ENCODE measurements at places on chromosomes 5 and 9. TPM values are rescaled to one million over a fixed set of nuclear protein-coding genes. Genes with fewer than 3 reads are reported as not detected.
A peak's percentile ranks its signal among the peaks of the same experiment; 100 is the strongest.

TRIP13 gene
- total RNA-seq, result 3.0 TPM

NR5A1 gene
- not detected for total RNA-seq

GABRP gene
- total RNA-seq, result 0.20 TPM

LOX gene
- total RNA-seq, result 29.6 TPM

WWC1 gene
- 0.44 TPM for total RNA-seq

LCN6 gene
- total RNA-seq, result not detected

CARTPT gene
- not detected for total RNA-seq

ARSI gene
- total RNA-seq, result 0.22 TPM

ZFP2 gene
- total RNA-seq, result 0.79 TPM

- DNase-seq, result no peak
Measured at GRCh38 chr5:143758750-143759149, 53.2 kb upstream of the HMHB1 start.

DNA sequence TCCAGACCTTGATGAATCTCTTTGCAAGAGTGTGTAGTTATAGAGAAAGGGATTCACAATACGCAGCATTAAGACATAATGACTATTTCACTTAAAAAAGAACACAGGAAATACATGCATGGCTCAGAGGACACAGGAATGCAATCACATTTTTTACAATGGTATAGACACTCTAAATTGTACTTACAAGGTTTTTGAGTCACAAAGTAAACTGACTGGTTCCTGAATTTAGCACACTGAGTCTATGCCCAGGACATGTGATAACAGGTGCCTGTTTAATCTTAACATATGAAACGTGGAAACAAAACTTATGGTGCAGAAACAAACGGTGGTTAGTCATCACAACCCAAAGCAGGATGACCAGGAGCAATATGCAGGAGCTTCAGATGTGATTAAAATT, 6.7 kb downstream of the EPB41L4A start:
- DNase-seq, result peak; percentile 69

DNA sequence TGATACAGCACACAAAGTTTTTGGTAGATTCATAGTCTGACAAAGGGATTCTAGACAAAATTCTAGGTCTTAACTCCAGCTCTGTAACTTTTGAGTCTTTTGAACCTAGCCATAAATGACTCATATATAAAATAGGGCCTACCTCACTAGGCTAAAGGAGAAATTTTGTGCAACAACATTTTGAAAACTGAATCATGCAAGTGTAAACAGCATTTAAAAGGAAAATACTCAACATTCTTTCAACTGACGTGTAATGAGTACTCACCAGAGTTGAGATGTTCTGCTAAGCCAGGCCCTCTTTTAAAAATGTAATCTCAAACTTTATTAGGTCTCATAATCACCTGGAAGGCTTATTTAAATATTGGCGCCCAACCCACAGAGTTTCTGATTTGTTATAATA, 113.2 kb downstream of the STK32A start:
- no peak for DNase-seq

DNA sequence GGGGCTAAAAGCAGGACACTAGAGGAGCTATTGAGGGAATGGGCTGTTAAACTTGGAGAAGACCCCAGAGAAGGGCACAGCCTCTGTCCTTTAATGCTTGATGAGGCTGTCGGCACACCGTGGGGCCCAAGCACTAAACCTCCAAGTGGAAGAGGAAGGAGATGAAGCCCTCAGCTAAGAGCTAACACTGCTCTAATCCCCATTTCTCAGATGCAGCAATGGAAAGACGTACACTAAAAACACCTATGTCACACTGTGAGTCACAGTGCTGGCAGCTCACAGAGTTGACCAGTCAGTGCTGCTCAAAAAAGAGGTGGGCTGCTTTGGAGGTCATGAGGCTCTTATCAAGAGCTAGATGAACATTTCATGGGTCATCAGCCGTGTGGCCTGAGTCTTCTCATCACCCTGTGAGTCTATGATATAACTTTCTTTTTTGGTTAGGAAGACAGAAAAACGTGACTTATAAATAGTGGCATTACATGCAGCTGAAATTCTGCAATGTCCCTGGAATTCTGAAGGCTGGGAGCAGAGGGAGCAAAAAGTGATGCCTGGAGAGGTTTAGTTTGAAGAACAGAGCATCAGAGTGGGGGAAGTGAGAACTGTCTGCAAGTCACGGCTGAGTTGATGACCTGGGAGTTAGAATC, 21.5 kb downstream of the TNFSF8 start:
- DNase-seq, result peak; percentile 43

DNA sequence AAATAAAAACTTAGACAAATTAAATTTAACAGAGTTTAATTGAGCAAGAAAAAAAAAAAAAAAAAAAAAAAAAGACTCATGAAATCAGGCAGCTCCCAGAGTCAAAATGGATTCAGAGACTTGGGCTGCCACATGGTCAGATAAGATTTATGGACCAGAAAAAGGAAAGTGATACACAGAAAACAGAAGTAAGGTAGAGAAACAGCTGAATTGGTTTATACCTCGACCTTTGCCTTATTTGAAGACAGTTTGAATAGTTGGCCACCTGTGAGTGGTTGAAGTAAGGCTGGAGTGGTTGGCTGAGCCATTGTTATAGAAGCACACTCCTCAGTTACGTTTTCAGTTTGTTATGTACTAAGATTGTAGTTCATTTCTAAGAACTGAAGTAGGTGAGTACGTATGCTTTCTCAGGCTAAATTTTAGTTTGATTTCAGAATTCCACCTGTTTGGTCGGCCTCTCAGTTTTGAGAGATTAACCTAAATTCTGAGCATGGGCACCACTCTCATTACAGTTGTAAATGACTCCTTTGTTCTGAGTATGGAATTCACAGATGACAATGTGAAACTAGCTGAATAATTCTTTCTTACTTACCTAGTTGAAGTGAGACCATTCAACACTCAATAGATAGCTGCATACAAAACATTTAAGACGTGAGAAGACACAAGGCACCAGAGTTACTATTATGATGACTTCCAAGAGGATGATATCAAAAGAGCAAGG, 149.0 kb downstream of the AOPEP start:
- no peak for DNase-seq

- no peak for DNase-seq
Measured at GRCh38 chr9:33127881-33128280, 39.3 kb downstream of the B4GALT1 start.

DNA sequence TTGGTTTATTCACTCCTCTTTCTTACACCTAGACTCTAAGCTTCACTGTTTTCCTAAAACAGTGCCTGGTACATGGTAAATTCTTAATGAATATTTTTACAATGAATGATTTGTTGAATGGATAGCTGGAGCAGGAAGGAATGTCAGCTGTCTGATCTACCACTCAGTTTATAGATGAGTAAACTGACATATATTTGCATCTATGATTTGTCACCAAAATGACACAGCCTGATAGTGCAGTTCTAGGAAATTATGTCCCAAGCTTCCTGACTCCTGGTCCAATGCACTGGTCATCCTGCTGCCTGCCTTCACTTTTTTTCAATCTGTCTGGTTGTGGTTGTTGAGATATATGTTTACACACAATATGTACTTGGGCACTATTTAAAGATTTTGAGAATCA, 651.7 kb upstream of the WWC1 start:
- no peak for DNase-seq

DNA sequence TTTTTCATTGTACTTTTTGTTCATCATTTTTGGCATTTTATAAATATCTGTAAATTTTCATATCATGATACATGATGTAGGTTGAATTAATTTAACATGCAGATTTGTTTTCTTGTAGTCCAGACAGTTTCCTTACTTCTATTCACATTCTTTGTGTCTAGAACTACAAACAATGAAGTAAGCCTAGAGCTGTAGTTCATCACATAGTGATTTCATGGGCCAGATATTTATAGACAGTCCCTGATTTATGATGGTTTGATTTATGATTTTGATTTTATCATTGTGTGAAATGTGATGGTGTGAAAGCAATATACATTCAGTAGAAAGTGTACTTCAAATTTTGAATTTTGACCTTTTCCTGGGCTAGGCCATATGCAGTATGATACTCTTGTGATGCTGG, 139.0 kb downstream of the ARHGEF28 start:
- no peak for DNase-seq

DNA sequence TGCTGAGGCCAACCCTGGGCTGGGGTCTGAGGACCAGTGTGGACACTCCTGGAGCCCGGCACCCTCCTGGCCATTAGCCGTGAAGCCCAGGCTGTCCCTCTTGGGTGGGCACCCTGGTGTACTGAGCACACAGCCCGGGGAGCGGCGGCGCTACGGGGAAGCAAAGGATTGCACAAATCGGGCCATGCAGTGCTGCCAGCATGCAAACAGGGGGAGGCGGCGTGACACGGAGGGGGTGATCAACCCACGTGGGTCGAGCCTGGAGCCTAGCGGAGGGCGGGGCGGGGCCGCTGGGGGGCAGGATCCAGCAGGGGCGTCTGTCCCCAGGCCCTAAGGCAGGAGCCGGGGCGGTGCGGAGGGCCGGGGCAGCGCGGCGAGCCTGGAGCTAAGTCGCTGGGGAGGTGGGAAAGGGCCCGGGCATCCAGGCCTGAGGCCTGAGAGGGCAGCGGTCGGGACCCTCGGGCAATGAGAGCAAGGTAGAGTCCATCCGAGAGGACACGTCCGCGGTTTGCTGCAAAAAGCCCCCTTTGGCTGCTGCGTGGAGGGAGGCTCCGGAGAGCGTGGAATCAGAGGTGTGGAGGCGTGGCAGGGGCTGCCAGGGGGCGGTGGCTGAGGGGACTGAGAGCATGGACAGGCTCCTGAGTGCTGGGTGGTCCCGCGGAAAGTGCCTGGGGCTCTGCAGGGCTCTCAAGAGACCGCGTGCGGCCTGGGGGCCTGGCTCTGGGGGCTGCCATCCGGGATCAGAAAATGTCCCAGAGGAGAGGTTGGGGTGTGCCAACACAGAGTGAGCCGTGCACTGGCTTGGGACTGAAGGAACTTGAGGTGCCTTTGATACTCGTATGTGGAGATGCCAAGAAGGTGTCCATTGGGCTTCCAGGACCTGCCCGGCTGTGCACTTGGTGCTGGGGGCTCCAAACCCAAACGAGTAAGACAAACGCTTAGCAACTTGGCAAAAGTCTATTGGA, 94.2 kb downstream of the BARX1 start:
- no peak for DNase-seq

- peak; percentile 33 for DNase-seq
Measured at GRCh38 chr5:15621094-15621493, 121.1 kb downstream of the FBXL7 start.

- DNase-seq, result peak; percentile 39
Measured at GRCh38 chr5:43608406-43608805, 5.4 kb downstream of the NNT start.

DNA sequence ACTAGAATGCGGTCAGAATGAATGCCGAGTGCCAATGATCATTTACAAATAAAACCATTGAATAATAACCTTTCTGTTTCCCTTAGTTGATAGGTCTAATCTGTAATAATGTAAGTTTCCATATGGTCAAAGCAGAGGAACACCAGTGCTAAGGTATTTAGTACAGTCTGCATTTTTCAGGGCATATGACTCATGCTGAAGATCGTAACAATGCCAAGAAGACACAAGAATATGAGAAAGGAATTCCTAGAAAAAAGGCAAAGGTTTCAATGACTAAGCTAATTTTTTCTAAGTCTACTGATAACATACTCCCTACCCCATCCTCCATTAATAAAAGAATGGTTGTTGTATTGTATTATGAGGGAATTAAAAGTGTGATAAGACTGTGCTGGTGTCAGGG, 2.8 kb downstream of the OR1L8 start:
- no peak for DNase-seq

- DNase-seq, result no peak
Measured at GRCh38 chr9:27386571-27387091, 89.7 kb upstream of the EQTN start.

DNA sequence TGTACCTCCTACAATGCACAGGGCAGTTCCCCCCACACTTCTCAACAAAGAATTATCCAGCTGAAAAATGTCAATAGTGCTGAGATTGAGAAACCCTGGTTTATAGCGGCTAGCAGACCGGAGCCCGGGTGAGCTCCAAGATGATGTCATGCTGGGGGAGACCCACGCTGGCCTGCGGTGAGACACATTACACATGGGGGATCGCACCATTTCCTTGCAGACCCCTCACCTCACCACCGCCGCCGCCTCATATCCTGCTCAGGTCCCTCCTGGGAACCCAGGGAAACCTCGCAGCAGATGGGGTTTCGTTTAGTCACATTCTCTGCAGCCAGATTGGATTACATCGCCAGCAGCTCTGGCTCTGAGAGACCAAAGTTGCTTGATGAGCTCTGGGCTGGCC, 14.7 kb upstream of the TNC start:
- DNase-seq, result no peak

GRCh38 chr9:135344523-135344901, 135.1 kb upstream of the PPP1R26 start:
- no peak for DNase-seq

DNA sequence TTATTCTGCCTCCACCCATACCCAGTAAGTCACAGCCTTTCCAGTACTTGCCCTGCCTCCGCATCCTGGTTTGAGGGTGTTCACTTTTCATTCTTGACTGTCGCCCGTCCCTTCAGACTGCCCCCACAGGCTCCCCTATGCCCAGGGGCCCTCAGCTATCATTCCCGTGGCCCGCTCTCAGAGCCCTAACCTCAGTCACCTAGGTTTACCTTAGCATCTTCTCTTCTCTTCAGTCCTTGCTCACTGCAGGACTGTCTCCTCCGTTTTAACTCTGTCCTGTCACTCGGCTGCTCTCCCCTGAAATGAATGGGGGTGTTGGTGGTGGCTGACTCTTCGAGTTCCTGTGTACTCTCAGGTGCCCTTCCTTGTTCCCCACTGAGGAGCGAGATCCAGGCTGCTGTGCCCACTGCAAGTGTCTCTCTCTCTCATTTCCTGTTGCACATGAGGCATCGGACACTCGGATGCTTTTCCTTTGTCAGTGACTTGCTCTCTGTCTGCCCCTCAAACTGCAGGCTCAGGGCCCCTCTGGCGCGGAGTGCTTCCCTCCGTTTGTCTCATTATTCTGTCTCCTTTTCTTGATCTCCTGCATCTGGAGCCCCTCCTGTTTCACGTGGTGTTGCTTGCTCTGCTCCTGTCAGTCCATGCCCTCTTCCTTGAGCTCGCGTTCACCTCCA, 89.8 kb downstream of the CACNA1B start:
- no peak for DNase-seq

DNA sequence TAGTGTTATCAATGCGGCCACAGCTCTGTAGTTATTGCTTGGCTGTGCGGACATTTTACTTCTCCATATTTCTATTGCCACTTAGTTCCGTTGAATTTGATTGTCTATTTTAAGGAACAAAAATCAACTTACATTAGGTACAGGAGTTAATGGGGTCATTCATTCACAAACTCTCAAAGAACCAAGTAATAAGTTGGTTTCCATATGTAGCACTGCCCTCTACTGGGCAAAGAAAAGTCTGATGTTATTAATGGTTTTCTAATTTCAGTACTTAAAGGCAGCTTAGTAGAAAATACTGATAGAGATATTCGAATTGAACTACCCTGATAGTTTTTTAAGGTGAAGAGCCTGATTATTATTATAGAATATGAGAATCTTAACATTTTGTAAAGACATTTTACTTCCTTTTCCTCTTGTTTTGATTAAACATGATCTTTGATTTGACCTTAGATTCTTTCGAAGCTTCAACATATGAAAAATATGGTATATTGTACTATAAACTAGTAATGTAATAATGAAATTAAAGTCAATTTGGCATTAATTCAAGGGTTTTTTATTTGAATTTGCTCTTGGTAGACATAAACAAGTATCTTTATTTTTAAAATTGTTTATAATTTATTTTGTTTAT, 119.5 kb upstream of the CTNND2 start:
- peak; percentile 37 for DNase-seq

Measured in lung microvascular endothelial cell (primary cell).